ENCODE measurements at places on chromosomes 4 and X.
A peak's percentile ranks its signal among the peaks of the same experiment; 100 is the strongest.

DNA sequence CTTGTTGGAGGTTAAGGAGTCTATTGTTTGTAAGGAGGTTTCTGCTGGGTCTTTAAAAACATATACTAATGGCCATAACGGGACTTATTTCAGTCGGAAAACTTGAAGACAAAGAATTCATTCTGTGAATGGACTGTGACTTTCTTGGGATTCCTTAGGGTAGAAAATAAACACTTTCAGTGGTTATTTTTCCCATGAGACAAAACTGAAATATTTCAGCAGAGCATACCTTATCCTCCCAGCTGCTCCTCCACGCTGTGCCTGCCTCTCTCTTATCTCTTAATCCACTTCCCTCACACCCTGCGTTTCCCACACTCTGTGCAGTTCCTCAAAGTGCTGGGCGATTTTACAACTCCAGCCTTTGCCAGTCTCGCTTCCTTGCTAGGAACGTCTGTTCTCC is 47.1 kb upstream of the SORBS2 start:
- DNase-seq: peak; percentile 57

- no peak for DNase-seq
These were observed 826.0 kb downstream of the RAB28 start for GRCh38 chr4:12658146-12658545.

DNA sequence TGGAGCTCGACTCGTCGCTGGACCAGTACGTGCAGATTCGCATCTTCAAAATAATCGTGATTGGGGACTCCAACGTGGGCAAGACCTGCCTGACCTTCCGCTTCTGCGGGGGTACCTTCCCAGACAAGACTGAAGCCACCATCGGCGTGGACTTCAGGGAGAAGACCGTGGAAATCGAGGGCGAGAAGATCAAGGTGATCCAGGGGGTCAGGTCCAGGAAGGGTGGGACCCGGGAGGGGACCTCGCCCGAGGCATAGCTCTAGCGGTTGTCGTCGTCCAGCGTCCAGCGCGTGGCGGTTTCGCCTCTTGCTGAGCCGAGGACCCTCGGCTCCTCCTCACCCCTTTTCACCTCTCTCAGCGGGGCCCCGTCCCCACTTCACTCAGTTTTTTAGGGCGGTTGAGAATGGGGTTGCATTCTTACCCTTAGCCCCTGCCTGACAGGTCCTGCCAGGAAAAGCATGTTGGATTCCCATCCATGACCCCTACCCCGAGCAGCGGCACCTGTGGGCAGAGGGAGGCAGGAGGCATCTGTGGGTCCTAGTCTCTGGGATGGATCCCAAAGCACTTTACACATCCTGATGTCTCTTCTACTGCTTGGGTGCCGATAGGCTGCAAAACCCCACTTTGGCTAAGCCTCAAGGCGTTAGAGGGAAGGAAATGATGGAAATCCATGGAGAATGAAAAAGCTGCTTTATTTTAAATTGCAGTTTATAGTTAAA is 524 bp downstream of the RAB33A start:
- DNase-seq: no peak

DNA sequence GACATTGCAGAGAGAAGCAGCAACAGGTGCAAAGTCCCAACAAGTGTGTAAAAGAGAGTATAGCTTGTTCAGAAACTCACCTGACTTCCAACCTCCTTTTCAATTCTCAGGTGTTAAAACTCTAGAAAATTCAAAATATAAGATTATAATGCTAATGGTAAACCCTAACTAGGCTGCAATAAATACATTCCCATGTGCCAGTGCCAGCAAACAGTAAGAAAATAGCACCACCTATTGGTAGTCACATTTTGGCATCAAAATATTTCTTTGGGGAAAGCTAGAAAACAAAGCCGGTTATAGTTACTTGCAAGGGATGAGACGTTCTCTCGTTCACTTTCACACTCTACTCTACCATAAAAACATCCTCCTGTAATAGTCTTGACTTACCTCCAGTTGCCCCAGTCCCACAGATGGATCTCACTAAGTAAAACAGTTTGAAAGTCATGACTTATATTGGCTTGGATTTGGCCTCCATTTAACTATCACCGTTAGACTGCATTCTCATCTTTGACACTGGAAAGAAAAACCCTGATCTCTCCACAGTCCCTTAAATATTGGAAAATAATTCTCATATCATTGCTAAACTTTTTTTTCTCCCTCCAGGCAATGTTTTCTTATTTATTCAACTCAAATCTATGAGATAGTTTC is 9.6 kb downstream of the BMP3 start:
- DNase-seq: peak; percentile 71

DNA sequence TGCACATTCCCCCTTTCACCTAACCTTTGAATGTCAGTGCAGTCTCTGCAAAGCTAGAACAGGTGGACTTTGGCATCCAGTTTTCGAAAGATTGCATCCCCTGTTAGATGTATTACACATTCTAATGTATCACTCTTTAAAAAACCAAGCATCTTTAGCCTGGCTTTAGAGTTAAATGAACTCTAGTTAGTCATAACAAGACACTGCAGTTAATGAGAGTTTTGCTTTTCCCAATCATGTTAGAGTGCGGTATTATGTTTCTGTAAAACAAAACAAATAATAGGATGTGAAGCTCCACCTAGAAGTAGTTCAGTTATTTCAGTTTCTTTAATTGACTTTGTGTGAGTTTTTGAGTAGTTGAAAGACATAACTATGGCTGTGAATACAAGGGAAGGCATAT is 42.2 kb downstream of the PARM1 start:
- no peak for DNase-seq

DNA sequence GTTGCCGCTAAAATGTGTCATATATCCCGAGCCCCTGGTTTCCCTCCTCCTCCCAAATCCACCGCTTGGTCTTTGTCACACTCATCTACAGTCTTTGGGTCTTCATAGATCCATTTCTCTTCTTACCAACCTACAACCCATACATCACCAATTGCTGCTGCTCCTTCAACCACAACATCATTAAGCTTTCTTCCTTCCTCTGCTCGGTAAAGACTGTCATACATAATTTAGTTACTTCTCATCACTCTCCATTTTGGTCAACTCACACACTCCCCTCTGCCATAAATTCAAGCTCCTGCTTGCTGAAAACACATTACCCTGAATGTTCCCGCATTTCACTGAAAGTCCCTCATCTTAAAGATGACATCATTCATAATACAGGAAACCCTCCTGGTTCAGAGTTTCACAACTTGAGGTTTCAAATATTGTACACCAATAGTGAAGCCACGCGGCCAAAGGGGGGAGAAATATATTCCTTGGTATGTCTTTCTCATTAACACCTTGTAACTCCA is 1.7 kb upstream of the DCTD start:
- no peak for DNase-seq

DNA sequence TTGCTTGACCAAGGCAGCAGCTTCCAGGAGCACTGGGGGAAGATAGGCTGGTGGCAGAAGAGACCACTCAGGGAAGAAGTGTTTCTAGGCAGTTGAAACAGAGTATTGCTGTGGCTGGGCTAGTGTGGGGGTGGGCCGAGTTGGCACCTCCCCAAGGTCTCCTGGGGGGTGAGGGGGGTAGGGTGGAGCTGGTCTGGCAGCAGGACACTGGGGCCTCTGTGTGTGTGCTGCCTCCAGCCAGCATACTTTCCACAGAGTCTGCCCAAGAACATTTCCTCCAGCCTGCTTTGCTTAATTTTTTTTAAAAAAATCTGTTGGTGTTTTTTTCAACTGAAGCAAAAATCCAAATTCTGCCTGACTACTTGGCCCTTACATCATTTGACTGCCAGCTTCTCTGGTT is 4.0 kb downstream of the ITIH6 start:
- no peak for DNase-seq

- DNase-seq: no peak
These were observed 416.4 kb downstream of the CCSER1 start for GRCh38 chr4:90543419-90544170.

DNA sequence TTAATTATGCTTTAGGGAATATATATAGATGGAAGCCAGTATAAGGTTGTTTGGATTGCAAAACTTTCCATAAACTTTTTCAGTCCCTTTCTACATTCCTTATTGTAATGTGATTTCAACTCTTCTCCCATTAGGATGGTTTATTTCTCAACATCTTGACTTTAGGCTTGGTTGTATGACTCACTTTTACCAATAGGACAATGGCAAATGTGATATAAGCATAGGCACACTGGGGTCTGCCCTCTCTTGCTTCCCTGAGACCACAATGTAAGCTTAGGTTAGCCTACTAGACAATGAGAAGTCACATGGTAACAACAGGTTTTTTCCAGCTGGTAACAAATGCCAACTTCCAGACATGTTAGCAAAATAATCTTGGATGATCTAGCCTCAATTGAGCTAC is 163.3 kb upstream of the RBPJ start:
- DNase-seq: no peak

- DNase-seq: no peak
These were observed 10.8 kb upstream of the LDB2 start for GRCh38 chr4:16909281-16909680.

- no peak for DNase-seq
These were observed 140.4 kb upstream of the MAD2L1 start for GRCh38 chr4:120207021-120207420.

- DNase-seq: no peak
These were observed 1.2 kb downstream of the NPNT start for GRCh38 chr4:105896461-105896942.

- DNase-seq: no peak
These were observed 144.4 kb downstream of the GLRA2 start for GRCh38 chrX:14673764-14674163.

DNA sequence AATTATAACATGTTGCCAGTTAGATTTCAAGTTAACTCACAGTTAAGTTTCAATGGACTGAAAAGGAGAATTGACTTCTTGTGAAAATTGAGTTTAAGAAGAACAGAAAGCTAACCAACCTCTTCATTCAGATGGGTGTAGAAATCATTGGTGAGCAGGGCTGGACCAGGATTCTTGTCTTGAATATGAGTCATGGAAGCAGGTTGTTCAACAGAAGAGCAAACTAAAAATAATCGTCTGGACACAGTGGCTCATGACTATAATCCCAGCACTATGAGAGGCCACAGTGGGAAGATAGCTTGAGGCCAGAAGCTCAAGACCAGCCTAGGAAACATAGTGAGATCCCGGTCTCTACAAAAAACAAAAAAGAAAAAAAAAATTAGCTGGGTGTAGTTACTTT is 98.2 kb downstream of the ARSJ start:
- DNase-seq: no peak

DNA sequence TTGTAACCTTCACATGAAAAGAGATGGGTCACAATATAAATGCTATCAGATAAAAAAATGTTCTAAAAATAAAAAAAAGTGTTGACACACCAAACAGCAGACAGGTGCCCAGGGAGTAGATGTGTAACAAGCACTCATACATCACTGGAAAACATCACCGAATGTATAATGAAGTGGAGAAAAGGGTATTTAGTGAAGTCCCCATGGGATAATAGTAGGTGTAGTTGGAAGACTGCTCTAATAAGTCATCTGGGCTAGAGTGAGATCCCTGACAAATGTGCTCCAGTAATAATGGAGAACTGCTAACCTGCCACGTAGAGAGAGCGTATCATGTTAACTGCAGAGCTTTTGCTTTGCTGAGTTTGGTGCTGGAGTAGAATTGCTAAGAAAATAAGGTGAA is 152.0 kb downstream of the GRIA2 start:
- DNase-seq: no peak

GRCh38 chr4:38503689-38504395 is 160.2 kb upstream of the KLF3 start:
- no peak for DNase-seq

- no peak for DNase-seq
These were observed 236.5 kb downstream of the GLUD2 start for GRCh38 chrX:121283921-121284320.

DNA sequence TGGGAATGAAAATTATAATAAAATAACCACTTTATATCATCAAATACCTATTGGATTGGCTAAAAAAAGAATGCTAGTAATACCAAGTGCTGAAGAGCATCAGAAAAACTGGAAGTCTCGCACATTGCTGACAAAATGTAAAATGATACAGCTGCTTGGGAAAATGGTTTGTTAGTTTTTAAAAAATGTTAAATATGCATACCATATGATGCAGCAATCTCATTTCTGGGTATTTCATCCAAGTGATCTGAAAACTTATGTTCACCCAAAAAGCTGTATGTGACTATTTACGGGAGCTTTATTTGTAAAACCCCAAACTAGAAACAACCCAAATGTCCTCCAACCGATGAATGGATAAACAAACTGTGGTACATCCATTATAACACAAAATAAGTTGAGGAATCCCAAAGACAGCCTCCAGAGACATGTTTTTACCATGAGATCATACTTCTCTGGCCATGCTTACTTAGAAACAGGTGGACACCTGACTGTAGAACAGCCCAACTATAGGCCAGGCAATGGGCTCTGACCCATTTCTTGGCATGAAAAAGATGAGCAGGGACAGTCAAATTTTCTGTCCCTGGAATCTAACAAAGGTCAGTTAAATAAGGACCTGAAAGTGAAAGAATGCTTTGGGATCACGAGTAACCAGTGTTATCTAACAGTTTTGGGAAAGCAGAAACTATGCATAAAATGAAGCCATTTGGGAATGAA is 47.5 kb upstream of the FAM120C start:
- DNase-seq: no peak

- no peak for DNase-seq
These were observed 12.3 kb downstream of the MSX1 start for GRCh38 chr4:4871573-4872313.

GRCh38 chr4:45876235-45876890 is 247.5 kb downstream of the GABRG1 start:
- no peak for DNase-seq

DNA sequence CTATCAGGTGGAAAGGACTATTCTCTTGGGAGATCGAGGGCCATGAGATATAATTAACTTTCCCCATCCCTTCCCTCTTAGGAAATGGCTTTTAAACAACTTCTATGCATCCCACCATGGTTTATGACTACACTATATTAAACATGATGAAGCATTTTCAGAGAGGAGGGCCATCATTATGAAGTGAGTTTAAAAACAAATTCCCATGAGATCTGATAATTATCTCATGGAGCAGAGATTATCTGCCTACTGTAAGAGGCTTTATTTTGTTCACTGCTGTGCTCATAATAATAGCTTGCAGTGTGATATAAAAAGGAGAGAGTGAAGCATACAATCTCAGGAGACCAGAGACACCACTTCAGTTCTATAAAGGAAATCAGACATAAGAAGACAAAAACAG is 330.5 kb upstream of the ZFP42 start:
- no peak for DNase-seq

GRCh38 chr4:103721251-103721650 is 1.5 kb upstream of the TACR3 start:
- no peak for DNase-seq

- peak; percentile 98 for DNase-seq
These were observed 26.0 kb downstream of the KIT start for GRCh38 chr4:54683616-54684346.
